C1 segment of cervical spinal cord (tissue), 14 donors: ENCODE measurements at places on chromosomes 3 and 15.

DNA sequence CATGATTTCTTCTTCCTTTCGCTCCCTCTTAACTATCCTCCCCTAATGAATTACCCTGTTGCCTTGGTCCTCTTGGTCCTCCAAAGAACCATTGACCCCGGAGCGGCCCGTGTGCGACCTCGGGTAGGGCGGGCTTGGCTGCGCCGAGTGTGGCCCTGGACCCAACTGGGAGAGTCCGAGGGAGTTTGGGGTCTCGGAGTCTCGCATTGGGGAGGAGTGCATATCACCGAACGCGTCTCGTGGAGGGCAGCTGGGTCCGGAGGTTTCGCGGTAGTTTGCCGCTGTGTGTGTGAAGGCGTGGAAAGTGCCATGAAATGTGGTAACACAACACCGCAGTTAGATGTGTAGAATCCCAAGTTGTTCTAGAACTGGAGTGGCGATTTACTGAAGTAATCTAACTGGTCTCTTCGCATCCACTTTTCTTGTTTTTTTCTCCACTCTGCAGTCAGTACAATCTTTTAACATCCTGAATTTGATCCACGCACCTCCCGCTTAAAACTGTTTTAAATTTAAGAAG lies 363 bp downstream of the GTF2E1 start:
- no peak for DNase-seq

GRCh38 chr15:57387564-57388076 lies 11.3 kb downstream of the CGNL1 start:
- no peak for DNase-seq

DNA sequence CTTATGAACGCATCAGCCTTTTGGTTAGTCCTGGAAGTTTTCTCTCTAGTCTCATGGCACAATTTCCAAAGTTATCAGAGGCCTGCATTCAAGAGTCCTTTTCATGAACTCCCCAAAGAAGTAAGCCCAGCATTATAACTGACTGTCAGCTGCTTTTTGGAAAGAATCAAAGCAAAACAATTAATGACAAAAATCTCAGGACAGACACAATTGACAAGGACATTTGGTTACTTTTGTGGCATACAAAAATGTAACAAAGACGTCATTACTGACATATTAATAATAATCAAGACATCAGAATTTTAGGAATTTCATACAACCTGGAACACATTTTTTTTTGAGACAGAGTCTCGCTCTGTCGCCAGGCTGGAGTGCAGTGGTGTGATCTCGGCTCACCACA lies 21.2 kb downstream of the KATNBL1 start:
- DNase-seq = no peak

DNA sequence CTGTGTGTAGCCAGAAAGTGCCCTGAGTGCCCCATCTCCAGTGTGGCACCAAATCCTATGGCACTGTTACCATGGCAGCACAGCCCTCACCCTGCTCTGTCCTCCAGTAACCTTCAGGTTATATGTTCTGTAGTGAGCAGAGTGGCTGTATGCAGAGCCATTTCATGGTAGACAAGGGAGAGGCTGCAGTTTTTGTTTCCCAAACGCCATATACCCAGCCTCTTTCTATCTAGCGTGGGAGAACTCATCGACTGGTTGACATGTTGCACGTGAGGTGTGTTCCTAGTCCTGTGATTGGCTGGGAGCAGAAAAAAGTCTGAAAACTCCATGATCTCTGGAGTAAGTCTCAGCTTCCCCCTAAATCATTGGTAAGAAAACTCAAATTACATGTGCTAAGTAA lies 2.0 kb downstream of the SIDT1 start:
- no peak for DNase-seq

- no peak for DNase-seq
These were observed 115.8 kb downstream of the FBXL22 start for GRCh38 chr15:63712828-63713520.
